ENCODE measurements at places on chromosomes 11 and 22. TPM values are rescaled to one million over a fixed set of nuclear protein-coding genes. Genes with fewer than 3 reads are reported as not detected.

GRCh38 chr11:6992026-6992425, 28.1 kb downstream of the ZNF214 start:
- no peak for DNase-seq

Gene ZC3H12C
- total RNA-seq = 30.9 TPM

DNA sequence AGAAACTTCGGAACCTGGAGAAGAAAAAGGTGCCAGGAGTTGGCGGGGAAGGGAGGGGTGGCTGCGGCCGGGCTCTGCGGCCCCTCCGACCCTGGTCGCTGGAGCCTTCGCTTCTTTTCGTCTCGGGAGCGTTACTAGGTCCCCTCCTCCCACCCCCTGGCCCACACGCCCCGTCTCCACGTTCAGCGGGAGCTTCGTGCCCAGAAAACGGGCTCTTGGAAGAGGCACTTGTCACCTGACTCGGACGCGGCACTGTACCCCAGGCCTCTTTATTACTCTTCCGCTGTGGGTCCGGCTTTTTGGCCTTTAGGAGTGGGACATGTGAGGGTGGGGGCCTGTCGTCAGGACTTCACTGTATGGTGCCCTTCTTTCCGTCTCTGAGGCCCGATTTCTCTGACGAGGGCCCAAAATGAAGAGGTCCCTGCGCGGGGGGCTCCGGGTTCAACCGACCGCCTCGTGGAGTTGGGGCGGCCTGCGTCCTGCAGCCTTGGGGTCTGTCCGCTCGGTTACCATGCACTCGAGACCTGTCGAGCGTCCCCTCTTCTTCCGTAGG, 1.2 kb downstream of the CAPRIN1 start:
- no peak for DNase-seq

Gene OTOG
- 0.91 TPM for total RNA-seq

GRCh38 chr11:125072218-125072960, 9.3 kb downstream of the SLC37A2 start:
- no peak for DNase-seq

Gene F2
- 0.18 TPM for total RNA-seq

Gene LYVE1
- total RNA-seq = 15.2 TPM

- DNase-seq = no peak
Measured at GRCh38 chr11:41458641-41459040, 811 bp downstream of the LRRC4C start.

GRCh38 chr11:6497069-6497839, at the start of gene DNHD1:
Gene DNHD1 (plus strand): TSS chr11:6497280. CDS start chr11:6498216, 936 bp downstream.
- no peak for DNase-seq

Gene KIRREL3
- total RNA-seq = 31.0 TPM

GRCh38 chr11:64121663-64122410, 44.1 kb downstream of the MACROD1 start:
- no peak for DNase-seq

Gene MN1
- total RNA-seq = 13.7 TPM

- DNase-seq = no peak
Measured at GRCh38 chr11:116472651-116473050, 300.1 kb downstream of the BUD13 start.

GRCh38 chr11:128843198-128843785, 23.8 kb downstream of the KCNJ1 start:
- DNase-seq = no peak

DNA sequence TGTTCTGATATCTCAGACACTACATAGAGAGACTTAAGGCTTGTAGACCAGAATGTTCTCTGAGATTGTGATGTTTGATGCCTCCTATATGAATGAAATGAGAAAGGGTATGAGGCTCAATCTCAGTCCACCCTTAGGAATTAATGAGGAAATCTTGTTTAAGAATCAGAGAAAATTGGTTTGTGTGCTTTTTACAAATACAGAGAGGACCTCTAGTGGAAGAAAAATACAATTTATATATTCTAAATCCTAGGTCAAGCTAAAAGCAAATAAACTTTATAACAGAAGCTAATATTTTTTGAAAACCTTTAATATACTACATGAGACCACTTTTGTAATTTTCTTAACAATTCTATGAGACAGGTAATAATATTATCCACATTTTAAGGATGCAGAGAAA, 5.0 kb upstream of the OR52H1 start:
- peak; percentile 3 for DNase-seq

GRCh38 chr11:45553383-45553936, 112.0 kb downstream of the CHST1 start:
- no peak for DNase-seq

GRCh38 chr11:34180040-34180813, 74.8 kb downstream of the NAT10 start:
- DNase-seq = no peak

Gene PCNX3
- total RNA-seq = 13.8 TPM

- DNase-seq = no peak
Measured at GRCh38 chr11:114073007-114073827, 13.7 kb downstream of the ZBTB16 start.

Gene PGA5
- not detected for total RNA-seq

DNA sequence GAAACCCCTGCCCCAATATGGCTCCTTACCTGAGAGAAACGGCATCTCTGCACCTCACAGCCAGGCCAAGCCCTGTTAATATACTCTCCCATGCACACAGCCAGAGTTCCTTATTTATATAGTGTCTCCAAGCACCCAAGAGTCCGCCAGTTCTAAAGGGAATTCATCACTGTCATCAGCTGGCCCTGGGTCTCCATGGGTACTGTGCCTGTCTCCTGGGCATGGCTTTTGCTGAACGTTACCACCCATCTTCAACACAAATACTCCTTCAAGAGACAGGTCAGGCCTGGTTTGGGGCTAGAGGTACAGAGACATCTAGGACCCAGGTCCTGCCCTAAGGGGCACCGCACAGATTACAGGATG, 1.6 kb upstream of the ATG16L2 start:
- DNase-seq = no peak

DNA sequence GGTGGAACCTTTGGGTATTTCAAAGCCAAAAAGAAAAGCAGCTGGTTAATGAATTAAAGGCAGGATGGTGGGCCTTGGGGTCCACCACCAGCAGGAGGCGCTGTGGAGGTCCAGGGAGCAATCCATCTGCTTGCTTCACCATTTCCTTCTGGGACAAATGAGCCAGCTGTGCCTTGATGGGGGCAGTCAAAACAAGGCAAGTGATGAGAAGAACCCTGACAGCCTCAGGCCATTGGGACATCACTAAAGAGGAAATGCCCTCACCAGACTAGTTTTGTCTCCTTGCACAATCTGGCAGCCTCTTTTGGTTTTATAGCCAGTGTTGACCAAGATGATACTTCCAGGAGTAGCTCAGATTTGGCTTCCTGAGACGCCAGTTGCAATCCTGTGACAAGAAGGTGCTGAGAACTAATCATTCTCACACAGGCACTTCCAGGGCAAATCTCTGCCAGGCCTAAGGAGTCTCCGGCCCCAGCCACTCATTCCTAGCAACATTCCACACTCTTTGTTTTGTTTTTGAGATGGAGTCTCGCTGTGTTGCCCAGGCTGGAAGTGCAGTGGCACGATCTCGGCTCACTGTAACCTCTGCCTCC, 38.2 kb upstream of the WEE1 start:
- no peak for DNase-seq

Gene CCDC15
- total RNA-seq = 3.5 TPM

GRCh38 chr22:28835630-28836189, 35.3 kb upstream of the XBP1 start:
- no peak for DNase-seq

- DNase-seq = no peak
Measured at GRCh38 chr22:42268852-42269410, 1.5 kb downstream of the TCF20 start.

DNA sequence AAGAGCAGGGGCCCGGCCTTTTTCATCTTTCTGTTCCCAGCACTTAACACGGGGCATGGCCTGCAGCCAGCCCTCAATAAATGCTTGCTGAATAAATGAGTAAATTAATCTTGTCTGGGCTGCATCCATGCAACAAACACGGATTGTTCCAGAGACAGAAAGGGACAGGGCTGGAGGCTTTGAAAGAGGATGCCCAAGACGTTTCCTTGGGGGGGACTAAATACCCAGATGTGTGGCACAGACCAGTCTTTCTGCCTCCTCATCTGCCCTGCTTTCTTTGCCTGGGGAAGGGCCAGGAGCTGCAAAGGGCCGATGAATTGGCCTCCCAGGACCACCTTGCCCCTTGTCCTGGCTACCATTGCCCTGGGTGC, 40.4 kb downstream of the SHISAL1 start:
- no peak for DNase-seq

Gene GLYATL2
- 2.4 TPM for total RNA-seq

Gene SCGB2A2
- not detected for total RNA-seq

DNA sequence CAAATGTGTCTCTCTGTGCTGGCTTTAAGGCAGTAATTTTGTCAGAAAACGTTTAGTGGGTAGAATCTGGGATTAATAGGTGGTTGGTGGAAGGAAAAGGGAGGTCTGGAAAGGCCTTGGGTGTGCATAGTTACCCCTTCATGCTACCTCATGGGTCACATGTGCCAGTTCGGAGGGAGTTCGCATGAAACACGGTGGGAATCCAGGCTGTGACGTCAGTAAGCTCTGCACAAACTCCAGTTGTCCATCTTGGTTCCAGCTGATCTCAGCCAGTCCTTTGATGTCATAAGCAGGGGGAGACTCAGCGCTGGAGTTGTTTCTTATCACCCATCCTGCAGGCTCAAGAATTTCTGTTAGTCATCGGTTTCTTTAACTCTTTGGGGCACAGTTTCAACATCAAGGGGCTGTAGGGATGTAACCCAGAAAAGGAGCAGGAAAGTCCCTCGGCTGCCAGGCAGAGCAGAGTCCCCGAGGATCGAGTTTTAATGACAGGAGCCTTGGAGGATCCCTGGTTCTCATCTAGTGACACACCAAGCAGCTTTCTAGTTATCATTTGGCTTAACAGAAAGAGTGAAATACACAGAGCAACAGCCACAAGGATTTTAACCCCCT, 28.9 kb downstream of the MOV10L1 start:
- DNase-seq = no peak

GRCh38 chr11:93537767-93538261, 5.4 kb downstream of the SMCO4 start:
- peak; percentile 32 for DNase-seq

DNA sequence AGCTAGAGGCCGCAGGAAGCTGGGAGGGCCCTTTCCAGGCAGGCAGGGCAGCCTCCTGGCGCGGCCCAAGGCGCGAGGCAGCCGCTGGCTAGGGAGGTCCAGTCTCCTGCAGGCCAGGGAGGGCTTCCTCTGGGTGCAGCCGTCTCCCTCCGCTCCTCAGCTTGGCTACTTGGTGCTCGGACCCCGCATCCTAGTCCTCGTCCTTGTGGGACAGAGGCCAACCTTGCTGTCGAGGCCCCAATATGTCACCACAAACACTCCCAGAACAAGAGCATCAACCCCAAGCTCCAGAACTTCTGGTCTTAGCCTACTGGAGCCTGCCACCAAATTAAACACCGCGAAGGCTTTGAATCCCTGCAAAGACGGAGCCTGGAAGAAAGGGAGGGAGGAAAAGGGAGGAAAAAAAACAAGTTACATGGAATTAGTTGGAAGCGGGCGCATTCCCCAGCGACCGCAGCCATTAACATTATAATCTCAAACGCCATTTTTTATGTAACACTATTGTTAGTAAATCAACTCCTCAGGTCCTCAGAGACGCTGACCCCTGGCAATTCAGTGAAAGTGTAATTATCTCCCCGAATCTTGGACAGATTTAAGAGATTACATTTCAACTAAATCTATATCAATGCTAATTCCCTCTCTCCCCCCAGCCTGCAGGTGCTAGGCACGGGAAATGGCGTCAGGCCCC, 12.7 kb upstream of the PAX6 start:
- DNase-seq = no peak

DNA sequence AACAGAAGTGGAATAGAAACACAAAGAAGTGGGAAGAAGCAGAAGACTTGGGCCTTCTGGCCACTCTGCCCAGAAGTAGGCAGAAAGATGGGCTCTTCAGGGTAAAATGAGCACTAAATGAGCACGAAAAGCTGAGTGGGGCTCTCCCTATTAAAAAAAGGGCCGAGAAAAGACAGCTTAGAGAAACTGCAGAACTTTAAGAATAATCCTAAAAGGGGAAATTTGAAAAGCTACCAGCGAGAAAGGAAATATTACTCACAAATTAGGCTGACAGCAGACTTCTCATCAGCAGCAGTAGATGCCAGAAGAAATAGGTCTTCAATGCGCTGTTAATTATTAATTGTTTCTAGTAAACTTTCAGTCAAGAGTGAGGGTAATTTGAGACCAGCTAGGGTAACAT, 78.2 kb downstream of the UVRAG start:
- DNase-seq = no peak

- DNase-seq = no peak
Measured at GRCh38 chr11:134116210-134116609, 47.3 kb downstream of the JAM3 start.

Gene MTMR2
- 29.3 TPM for total RNA-seq

GRCh38 chr11:15936011-15936410, 420.3 kb downstream of the SOX6 start:
- no peak for DNase-seq

- DNase-seq = no peak
Measured at GRCh38 chr11:17918049-17918605, 94.7 kb downstream of the SERGEF start.

Gene HEPHL1
- total RNA-seq = not detected

- no peak for DNase-seq
Measured at GRCh38 chr11:105208019-105208418, 68.5 kb upstream of the CARD18 start.

Gene C11orf97
- total RNA-seq = not detected

DNA sequence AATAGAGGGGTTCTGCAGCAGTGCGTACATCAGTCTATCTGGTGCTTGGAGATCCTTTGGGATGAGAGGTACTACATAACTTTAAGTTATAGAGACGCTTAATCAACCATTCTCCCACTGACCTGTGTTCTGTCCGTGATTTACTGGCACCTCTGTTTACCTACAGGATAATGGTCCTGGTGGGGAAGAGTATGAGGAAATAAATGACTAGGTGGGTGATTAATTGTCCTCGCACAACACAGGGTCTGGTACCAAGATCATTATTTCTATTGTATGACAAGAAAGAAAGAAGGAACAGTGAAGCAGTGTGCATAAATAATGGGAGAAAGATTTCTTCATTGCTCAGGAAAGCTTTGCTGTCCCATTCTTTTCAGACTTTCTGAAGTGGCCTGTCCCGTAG, 32.8 kb upstream of the FJX1 start:
- no peak for DNase-seq

GRCh38 chr11:20618083-20618482, 18.7 kb downstream of the SLC6A5 start:
- DNase-seq = peak; percentile 12

All from cerebellum (tissue), 4 donors.